ENCODE measurements at places on chromosomes 11 and 22.
A peak's percentile ranks its signal among the peaks of the same experiment; 100 is the strongest.

DNA sequence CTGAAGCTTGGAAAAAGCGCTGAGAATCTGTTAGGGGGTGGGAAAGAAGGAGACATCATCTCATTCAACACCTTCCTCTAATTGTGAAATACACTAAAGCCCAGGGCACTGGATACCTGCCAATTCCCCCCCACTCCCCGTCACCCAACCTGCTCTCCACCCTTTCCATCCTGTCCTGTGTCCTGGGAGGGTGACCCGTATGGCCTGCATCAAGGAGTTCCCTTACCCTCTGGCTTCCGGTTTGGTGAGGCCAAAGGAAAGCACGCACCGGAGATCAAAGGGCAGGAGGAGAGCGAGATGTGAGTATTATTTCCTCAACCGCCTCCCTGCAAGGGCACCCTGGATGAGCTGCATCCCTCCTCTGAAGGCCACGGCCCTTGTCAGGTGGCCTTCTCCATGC lies 65.0 kb upstream of the PTPRJ start:
- DNase-seq: no peak

GRCh38 chr22:41619979-41620588 lies 759 bp downstream of the DESI1 start:
- DNase-seq: peak; percentile 28

GRCh38 chr11:128411150-128411549 lies 176.2 kb downstream of the ETS1 start:
- DNase-seq: no peak

DNA sequence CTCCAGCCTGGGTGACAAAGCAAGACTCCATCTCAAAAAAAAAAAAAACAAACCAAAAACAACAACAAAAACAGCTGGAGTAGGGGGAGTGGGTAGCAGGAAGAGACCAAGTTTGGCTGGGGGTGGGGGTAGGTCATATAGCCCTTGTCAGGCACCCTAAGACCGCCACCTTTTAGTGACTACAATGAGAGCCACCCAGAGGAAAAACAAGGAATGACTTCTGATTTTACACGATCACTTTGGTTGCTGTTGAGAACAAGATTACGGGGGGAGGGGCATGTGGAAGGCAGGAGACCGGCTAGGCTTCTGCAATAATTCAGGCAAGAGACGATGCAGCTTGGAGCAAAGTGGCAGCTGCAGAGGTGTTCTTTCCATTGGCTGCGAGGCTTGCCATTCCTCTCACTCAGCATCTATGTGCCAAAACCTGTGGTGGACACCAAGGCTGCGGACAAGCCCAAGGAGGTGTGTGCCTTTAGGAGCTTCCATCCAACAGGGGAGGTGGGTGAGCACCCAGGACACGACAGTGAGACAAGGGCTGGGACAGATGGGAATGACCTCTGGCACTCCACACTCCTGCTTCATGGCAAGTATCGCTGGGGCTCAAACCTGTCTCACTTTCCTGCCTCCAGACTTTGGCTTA lies 1.7 kb downstream of the RPS19BP1 start:
- no peak for DNase-seq

DNA sequence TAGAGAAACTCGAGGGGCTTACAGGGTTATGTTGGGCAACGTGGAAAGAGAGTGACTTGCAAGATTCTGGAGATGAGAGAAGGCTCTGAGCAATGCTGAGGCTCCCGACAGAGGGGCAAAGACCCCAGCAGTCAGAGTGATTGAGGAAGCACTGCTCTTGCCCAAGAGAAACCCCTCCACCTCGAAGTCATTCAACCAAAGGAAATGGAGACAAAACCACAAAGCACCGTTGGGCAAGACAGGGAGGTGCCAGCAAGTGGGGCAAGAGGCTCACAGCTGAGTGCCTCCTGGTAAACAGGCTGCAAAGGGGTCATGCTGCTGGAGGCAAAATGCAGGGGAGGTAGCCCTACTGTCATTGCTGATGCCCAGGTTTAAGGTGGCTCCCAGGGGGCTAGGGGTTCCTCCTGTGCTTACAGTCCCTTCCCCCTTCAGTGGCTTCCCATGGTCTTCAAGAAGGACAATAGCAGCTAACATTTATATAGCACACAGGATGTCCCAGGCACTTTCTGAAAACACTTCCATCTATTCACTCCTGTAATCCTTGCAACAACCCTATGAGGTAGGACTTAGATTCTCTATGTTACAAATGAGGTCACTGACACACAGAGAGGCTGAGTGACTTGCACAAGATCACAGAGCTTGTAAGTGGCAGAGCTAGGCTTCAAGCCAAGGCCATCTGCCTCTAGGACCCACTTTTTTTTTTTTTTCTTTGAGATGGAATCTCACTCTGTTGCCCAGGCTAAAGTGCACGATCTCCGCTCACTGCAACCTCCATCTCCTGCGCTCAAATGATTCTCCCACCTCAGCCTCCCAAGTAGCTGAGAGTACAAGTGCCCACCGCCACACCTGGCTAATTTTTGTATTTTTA lies 18.1 kb upstream of the MYH9 start:
- DNase-seq: no peak

DNA sequence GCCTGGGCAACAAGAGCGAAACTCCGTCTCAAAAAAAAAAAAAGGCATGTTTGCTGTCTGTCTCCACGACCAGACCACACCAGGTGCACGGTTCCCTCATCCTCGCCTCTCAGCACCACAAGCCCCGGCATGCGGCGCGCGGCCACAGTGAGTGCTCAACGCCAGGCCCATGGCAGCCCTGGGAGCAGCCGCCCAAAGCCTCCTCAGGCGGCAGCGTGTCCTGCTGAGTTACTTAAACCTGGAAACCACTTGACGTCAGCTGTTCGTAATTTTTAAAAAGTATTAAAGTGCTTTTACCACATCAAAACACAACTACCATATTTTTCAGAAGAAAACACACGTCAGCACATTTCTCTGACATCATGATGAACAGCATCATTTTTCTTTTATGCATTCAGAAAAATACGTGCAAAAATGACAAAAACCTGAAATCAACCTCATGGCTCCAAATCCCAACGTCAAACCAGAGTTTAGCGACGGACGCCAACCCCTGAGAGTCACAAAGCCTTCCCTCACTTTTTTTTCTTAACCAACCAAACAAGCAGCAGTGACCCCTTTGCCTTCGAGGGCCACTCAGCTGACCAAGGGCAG lies 2.1 kb downstream of the DEAF1 start:
- DNase-seq: no peak

DNA sequence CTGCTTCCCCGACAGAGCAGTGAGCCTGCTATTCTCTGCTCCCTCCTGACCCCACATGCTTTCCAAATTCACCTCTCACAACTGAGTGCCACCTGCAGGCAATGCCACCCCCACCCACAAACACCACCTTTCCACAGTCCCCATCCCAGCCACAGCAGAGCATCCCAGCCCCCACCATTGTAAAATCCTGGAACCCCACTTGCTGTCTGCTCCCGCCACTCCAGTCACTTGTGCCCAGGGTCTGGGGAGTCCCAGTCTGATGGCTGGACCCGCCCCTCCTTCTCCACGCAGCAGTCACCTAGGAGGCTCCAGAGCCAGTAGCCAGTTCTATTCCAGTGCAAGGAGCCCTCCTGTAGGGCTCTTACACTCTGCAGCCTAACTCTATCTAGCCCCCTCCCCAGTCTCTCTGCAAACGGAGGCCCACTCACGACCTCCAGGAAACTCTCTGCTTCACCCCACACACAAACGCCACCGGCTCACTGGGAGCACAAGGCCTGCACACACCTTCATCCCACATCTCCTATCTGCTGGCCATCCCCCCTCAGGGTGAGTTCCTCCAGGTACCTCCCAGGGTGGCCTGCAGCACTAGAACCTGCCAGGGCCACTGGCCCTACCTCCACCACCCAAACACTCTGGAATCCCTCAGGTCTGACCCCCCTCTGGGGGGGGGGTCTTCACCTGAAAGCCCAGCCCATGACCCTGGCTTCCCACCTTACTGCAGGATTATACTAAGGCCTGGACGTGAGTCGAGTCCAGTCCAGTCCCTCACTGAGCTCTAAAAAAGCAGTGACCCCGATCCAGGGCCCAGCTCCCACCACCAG lies 1.4 kb downstream of the GNB1L start:
- peak; percentile 13 for DNase-seq

- no peak for DNase-seq
These were observed 37.1 kb upstream of the TLCD5 start for GRCh38 chr11:120288021-120288420.

- no peak for DNase-seq
These were observed 2.0 kb downstream of the PDGFD start for GRCh38 chr11:104161751-104162450.

DNA sequence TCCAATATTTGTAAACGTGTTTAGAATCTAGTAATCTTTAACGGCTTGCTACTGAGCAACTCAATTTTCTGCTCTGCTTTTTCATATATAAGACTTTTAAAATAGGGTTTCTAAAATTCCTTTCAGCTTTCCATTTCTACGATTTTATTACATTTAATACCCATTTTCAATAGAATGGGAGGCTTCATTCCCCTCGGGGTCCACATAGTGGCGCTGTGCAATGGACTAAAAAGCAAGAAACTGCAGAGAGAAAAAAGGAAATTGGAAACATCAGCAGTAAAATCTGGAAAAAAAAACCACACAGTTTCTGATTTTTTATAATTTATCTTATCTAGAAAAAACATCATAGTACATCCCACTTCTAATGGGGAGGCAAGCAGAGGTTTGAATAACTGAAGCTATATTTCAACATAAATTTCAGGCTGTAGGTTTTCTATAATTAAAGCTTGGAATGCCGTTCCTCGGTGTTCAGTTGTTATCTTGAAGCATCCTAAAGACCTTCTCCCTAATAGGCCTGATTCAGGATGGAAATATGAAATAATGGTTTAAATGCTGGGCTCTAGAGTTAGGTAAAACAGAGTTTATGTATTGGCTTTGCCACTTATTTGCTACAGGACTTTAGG lies 18.7 kb upstream of the JHY start:
- DNase-seq: no peak

GRCh38 chr11:116935089-116935488 lies 97.7 kb upstream of the APOA1 start:
- no peak for DNase-seq

- no peak for DNase-seq
These were observed 28.3 kb downstream of the TRMU start for GRCh38 chr22:46363611-46364321.

- no peak for DNase-seq
These were observed 42.8 kb downstream of the ZNF280B start for GRCh38 chr22:22465782-22466181.

GRCh38 chr22:42519525-42520401 lies at the start of gene RRP7A:
RRP7A (minus strand) TSS chr22:42519796; CDS start chr22:42519786, 10 bp downstream.
- peak; percentile 87 for DNase-seq

DNA sequence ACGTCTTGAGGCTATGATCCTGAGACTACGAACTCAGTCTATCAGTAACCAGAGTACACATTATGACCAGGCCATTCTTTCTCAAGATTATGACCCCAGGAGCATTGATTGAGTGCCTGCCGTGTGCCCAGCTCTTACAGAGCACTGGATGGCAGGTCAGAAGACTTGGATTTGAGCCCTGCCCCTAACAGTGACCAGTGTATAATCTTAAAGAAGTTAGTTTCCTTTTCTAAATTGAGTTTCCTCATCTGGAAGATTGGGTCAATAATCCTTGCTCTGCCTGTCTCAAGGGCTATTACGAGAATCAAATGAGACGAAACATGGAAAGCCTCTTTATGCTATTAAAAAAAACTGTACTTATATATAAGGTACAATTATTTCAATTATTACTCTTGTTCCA lies 38.2 kb downstream of the SLCO2B1 start:
- no peak for DNase-seq

DNA sequence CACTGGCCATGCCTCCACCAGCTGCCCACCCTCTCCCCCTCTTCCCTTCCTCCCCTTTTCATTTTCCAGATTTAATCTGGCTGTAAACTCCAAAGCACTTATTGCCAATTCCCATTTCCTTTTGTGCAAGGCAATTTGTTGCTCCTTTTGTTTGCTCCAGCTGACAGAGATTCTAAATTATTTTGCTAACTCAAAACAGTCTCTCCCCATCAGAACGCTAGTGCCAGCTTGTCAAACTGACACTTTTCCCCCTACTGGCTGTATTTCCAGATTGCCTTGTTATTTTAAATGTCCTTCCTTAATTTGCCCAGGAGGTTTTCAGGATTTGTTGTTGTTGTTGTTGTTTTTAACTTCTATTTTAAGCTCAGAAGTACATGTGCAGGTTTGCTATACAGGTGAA lies 57.0 kb upstream of the PAK1 start:
- DNase-seq: no peak

DNA sequence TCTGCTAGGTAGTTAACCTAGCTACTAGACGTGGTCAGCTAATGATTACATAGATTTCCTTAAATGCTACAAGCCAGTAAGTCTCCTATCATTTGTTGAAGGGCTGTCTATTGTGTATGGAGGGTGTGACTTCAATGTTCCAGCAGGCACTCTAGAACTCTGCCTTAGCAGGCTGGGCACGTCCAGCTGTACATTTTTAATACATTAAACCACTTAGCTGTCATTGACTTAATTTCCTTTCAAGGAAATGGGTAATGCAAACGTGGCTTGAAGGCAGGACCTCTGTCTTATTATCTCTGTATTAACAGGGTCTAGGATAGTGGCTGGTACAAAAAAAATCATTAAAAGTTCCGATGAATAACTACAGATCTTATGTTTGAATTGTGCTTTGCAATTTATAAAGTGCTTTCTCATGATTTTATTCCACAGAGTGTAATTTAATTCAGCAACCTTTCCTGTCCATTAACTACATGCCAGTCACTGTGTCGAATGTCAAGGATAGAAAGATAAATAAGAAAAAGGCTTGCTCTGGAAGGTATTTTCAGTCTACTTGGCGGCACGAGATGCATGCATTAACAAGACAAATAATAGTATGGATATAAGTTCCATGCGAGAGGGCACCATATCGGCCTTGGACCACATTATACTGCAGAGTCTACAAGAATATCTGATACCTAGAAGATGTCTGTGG lies 60.3 kb downstream of the APOL3 start:
- no peak for DNase-seq

- no peak for DNase-seq
These were observed 6.2 kb downstream of the TUB start for GRCh38 chr11:8087185-8087584.

- DNase-seq: no peak
These were observed 18.4 kb upstream of the IL2RB start for GRCh38 chr22:37167981-37168647.

- no peak for DNase-seq
These were observed 566.2 kb downstream of the TBC1D22A start for GRCh38 chr22:47328550-47329243.

Data from GM10248 (cell line).